Central memory CD4-positive, alpha-beta T cell (primary cell): ENCODE measurements at places on chromosomes 3 and 15.
A peak's percentile ranks its signal among the peaks of the same experiment; 100 is the strongest.

- DNase-seq = no peak
Observed at GRCh38 chr3:138347960-138348753, at the start of gene MRAS. Gene MRAS, plus strand, starts transcription at chr3:138348579. Its CDS starts 24,305 bp downstream, at chr3:138372884.

- no peak for DNase-seq
Observed at GRCh38 chr3:109392293-109392692, 54.9 kb upstream of the DPPA4 start.

- no peak for DNase-seq
Observed at GRCh38 chr3:1275495-1275894, 182.7 kb downstream of the CNTN6 start.

DNA sequence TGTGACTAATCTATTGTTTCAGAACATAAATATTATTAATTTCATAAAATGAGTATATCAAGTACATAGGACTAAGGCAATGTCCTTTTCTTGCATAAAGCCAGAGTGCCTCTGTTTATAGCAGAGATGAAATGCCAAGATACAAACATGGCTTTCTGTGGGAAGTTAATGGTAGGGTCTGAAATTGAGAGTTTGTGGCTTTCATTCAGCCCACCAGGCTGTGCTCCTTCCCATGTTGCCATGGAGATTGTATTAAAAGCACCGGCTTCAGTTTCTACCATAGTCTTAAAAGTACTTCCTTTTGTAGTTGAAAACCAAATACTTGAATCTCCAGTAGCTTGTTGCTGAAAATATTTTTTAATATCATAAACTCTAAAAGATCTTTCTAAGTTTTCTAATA lies 114.0 kb downstream of the LRRC28 start:
- no peak for DNase-seq

GRCh38 chr3:45631486-45631885 lies 36.9 kb downstream of the LIMD1 start:
- no peak for DNase-seq

GRCh38 chr3:150495563-150496168 lies 50.6 kb downstream of the SERP1 start:
- DNase-seq = peak; percentile 40

DNA sequence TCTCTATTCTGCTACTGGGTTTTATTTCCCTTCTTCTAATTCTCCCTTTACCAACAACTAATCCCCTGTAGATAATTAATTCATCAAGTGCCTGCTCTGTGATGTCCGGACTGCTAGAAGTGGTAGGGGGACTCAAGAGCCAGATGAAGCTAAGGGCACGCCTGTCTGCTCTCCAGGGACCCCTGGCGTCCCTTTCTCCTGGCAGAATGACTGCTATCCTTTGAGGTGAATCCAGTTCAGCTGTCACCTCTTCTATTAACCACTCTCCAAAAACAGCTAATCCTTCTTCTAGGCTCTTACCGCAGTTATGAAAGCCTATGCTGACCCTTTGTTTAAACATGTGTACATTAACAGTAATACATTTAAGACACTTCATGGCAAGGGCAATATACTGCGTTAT lies 1.4 kb upstream of the CHRNA7 start:
- no peak for DNase-seq

DNA sequence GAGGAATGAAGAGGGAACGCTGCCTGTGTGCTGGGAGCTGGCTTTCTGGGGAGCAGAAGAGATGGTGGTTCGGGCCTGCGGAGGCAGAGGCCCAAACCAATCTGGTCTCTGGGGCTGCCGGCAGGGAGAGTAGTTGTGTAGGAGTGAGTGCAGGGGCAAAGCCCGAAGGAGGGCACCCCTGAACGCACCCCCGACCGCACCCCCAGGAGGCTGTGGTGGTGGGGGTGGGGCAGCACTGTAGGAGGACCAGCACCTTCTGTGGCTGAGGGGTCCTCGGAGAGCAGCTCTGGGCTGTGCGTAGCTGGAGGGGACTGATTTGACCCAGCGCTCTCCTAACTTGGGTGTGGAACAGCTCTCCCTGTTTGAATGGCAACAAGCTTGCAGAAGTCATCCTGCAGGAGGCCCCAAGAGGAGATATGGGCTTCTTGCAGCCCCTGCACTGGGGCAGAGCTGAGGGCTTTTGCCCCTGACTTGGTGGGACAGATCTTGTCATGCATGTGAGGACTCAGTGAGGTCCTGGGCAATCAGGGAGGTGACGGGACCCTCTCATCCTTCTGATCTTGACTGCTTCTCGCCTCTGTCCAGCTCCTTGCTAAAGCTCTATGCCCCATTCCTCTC lies 26.1 kb downstream of the C15orf39 start:
- DNase-seq = no peak
